ENCODE measurements at places on chromosomes 12 and 14.

DNA sequence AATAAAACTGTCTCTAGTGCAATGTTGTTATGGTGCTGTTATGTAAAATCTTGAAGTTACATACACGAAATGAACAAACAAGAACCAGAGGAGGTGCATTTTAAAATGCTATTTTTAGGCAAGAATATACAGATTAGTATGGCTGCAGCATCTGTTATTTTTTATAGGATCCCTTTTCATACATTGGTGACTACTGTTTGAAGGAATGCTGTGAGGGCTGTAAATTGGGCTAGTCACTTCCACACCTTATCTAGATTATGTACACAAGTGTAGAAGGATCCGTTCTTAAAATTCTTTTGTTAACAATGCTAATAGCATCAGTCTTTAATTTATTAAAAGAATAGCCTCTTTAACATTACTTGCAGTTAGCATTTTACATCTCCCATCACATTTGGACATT lies 284.3 kb upstream of the MDGA2 start:
- DNase-seq: no peak

DNA sequence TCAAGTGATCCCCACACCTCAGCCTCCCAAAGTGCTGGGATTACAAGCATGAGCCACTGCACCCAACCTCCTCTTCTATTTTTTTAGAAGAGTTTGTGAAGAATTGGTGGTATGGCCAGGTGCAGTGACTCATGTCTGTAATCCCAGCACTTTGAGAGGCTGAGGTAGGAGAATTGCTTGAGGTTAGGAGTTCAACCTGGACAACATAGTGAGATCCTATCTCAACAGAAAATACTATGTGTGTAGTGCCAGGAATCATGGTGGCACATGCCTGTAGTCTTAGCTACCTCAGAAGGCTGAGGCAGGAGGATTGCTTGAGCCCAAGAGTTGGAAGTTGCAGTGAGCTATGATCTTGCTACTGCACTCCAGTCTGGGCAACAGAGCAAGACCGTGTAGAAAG lies 5.5 kb upstream of the ATF7 start:
- DNase-seq: no peak

GRCh38 chr12:6222078-6222654 lies 22.0 kb downstream of the CD9 start:
- DNase-seq: no peak

DNA sequence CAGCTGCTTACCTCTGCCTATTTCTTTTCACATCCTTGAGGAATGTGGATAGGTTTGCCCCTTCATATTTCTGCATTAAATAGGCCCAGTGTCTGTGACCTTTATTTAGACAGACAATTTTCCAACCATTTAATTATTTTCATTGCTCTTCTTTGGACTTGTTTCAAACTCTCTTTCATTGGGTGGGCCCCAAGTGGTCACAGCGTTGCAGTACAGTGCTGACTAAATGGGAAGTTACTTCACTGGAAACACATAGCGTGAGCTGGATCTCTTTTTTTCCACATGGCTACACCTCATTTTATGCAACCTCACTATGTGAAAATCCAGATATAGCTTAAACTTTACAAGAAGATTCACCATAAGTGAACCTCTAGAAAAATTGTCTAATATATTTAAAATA lies 438.9 kb downstream of the ADAMTS20 start:
- DNase-seq: no peak

DNA sequence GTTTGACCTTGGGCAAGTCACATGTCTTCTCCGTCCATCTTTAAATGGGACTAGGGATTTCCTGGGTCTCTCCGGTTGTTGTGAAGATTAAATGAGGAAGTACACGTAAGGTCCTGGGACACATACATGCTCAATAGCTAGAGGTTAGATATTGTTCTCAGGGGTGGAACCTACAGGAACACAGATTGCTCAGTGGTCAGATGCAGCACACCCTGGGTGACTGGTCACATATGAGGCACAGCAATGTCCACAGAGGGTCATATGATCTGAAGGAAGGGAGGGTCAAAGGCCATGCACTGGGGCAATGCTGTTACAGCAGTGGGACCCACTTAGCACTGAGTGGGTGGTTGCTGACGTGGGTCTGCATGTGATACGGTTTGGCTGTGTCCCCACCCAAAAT lies 11.4 kb upstream of the SLC8B1 start:
- DNase-seq: no peak

DNA sequence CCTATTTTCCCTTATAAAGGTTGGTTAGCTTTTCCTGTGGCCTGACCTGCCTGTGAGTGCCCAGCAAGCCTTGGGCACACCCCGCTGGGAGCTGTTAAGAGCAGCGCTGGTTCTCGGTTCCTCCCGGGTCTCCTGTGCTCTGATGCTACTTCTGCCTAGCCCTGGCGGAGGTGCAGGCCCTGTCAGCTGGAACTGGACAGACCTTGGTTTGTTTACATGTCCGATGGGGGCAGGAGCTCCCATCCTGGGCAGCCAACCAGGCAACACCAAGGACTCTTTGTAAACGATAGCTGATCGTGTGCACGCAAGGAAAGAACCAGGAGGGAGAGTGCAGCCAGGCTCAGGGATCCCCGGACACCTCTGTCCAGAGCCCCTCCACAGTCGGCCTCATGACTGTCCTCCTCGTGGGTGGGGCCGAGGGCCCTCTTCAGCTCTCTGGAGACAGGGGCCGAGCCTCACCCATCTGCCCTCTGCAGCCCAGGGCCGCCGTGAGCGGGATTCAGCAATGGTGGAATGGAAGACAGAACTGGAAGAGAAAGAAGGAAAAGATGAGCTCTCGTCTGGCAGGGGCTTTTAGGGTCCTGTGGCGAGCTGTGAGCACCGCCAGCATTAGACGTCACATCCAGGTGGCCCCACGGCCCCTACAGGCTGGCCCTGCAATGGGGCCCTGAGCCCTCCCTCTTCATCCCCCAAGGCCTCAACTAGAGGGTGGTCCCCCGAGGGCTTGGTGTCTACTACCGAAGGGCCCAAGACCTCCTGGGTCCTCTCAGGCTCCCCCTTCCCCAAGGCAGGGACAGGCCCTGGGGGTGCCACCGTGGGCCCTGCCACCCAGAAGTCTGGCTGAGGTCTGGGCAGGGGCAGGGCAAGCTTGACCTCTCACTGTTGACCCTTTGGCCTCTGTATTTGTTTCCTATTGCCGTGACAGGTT lies 12.3 kb downstream of the TNFAIP2 start:
- DNase-seq: no peak

DNA sequence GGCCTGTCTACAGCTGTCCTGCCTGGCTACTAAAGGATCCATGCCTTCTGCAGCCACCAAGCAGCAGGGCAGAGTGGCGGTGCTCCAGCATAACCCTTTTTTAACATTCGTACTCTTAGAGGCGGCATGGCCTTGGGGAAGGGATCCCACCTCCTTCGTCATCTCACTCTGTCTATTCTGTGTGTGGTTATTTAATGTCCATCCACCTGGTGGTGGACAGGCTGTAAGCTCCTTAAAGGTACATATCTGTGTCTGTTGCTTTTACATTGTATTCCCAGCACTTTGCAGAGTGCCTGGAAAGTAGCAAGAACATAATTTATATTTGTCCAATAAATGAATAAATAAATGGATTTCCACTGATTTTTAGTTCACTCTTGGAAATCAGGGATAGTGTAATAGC lies 15.7 kb upstream of the ACOT1 start:
- no peak for DNase-seq

DNA sequence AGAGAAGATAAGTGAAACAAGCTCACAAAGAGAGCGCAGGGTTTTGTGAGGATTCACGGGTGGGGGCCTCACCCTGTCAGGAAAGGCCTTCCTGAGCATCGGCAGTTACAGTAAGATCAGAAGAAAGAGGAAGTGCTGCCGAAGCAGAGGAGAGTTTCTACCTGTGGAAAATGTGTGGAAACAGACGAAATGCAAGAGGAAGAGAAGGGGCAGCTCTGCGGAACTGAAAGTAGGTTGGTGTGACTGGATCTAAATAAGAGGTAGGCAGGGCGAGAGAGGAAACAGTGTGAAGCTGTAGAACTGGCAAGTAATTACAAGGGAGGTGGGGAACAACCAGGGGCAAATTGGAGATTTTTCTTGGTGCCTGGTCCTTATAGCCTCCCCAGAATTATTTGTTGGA lies 2.6 kb downstream of the GPR68 start:
- peak; percentile 56 for DNase-seq

- no peak for DNase-seq
Observed at GRCh38 chr12:57735198-57735855, 3.2 kb downstream of the AGAP2 start.

- no peak for DNase-seq
Observed at GRCh38 chr12:66852091-66852490, 173.2 kb upstream of the GRIP1 start.

GRCh38 chr12:52618866-52619265 lies 507 bp upstream of the KRT73 start:
- DNase-seq: no peak

DNA sequence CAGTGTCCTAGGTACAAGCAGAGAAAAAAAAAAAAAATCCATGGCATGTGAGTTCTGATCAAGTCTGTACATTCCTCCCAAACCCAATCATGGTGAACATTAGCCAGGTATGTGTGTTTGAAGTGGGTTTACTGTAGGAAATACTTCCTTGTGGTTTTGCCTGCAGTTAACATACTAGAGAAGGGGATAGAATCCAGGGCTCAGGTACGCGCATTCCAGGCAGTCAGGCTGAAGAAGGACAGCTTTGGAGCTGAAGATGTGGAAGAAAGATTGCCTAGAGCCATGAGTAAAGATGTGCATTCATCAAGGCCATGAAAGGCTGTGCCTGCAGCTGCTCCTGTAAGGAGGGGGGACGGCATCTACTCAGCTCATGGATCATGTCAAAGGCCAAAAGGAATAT lies 88.2 kb upstream of the NTF3 start:
- no peak for DNase-seq

DNA sequence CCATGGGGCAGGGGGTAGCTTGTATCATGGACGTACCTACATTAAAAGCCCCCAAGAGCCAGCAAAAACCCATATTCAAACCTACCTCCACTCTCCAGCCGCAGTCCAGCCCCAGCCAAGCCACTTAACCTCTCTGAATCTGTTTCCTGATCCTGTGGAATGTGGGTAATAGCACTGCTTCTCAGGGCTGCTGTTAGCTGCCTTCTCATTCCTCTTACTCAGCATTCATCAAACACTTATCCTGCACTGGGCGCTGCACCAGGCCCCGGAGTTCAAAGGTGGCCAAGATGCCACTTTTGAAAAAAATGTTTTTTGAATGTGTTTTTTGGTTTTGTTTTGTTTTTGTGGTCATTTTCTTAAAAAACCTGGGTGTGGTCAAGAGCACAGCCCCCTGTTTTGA lies 237.4 kb downstream of the CHST11 start:
- DNase-seq: no peak

- no peak for DNase-seq
Observed at GRCh38 chr14:65926935-65927700, 514.6 kb downstream of the FUT8 start.

Data from CD4-positive, alpha-beta memory T cell (primary cell).